CD4-positive, alpha-beta T cell treated with Interleukin-6 at 100 ng/mL for 8 hours (primary cell): ENCODE measurements at places on chromosomes 13 and 19.
A peak's percentile ranks its signal among the peaks of the same experiment; 100 is the strongest.

- DNase-seq, result no peak
These were observed 8.5 kb downstream of the ACTMAP start for GRCh38 chr19:40741527-40742390.

- no peak for DNase-seq
These were observed 207.6 kb upstream of the SERP2 start for GRCh38 chr13:44165889-44166496.

- no peak for DNase-seq
These were observed 892 bp downstream of the TRIR start for GRCh38 chr19:12733369-12734214.

DNA sequence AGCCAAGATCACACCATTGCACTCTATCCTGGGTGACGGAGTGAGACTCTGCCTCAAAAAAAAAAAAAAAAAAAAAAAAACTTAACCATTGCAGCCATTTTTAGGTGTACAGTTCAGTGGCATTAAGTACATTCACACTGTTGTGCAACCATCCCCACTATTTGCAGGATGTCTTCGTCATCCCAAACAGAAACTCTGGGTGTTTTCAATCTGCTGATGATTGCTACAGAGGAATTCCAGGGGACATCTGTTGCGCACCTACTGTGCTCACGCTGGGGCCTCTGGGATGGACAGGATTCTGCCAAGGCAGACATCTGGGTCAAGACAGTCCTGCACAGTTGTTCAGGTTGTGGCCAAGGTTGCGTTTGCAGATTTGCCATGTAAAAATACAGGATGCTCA, 2.4 kb upstream of the APOC4 start:
- no peak for DNase-seq

DNA sequence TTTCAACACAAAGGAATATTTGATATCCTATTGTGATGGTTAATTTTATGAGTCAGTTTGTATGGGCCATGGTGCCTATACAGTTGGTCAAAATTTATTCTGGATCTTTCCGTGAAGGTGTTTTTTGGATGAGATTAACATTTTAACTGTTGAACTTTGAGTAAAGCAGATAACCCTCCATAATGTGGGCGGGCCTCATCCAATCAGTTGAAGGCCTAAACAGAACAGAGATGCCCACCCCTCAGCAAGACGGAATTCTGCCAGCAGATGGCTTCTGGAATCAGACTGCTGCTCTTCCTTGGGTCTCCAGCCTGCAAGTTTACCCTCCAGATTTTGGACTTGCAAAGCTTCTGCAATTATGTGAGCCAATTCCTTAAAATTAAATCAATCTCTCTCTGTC, 16.0 kb downstream of the CSNK1A1L start:
- no peak for DNase-seq

GRCh38 chr13:80454245-80454644, 113.3 kb upstream of the SPRY2 start:
- DNase-seq, result no peak

DNA sequence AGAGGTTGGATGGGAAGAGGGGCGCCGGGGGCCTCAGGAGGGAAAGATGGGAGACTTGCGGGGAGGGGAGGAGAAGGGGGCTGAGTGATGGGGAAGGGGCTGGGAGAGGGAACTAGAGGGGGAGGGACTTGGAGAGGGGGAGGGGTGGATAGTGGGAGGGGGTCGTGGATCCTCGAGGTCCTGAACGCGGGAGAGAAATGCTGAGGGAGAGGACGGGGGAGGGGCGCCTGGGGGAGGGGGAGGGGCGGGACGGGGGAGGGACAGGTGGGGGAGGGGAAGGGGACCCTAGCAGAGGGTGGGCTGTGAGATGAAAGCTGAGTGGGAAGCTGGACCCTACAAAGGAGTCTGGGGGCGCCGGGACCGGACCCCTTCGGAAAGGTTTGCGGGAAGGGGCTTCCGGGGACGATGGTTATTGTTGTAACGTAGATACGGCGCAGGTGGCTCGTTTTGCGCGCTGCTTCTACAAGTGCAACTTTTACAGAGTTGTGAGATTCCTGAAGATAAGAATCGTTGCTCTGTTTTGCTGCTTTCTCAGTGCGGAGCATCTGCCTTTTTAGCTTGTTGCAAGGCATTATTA, 418 bp downstream of the ZNF444 start:
- no peak for DNase-seq

- no peak for DNase-seq
These were observed 225.8 kb upstream of the IRS2 start for GRCh38 chr13:110012102-110012739.

DNA sequence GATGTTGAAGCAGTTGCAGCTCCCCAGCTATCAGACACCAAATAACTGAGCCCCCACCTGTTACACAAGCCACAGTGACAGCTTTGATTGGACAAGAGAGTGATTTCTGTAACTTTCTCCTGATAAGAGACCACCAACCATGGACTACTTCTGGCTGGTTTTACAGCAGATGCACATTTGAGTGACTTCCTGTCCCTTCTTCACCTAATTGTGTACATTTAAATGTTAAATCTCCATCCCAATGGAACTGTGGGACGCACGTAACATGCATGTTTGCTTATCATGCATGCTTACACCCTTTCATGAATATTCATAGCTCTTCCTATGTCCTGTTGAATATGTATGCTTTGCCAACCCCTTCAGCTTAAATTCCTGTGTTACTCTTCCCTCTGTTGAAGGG, 6.0 kb upstream of the TNFSF11 start:
- DNase-seq, result no peak

GRCh38 chr19:38020311-38020710, 113.3 kb downstream of the SIPA1L3 start:
- no peak for DNase-seq

- DNase-seq, result no peak
These were observed 438.6 kb downstream of the COG6 start for GRCh38 chr13:40094056-40094455.

DNA sequence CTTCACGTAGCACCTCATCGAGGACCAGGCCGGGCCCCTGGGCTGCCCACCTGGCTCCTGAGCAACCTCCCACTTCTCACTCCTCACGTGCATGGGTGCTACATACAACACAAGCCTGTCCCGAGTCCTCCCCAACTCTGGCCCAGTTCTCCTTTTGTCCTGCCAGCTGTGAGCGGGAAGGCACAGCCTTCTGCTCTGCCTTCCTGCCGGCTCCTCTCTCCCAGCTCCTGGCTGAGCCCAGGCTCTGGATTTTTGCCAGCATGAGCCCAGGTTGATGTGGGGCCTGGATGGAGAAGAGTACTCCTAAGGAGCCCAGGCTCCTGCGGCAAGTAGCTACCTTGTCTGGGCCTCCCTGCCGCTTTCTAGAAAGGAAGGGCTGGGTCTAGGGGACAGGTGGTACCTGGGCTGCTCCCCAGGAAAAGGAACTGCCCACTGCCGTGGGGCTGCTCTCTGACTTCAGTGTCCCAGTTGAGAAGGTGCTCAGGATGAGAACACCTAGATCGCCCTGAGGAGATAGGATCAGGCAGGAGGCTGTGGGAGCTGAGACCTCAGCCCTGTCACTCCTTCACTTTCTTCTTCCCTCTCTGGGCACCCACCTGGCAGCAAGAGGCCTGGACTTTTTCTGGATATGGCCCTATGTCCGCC, 23.6 kb downstream of the LYL1 start:
- no peak for DNase-seq

DNA sequence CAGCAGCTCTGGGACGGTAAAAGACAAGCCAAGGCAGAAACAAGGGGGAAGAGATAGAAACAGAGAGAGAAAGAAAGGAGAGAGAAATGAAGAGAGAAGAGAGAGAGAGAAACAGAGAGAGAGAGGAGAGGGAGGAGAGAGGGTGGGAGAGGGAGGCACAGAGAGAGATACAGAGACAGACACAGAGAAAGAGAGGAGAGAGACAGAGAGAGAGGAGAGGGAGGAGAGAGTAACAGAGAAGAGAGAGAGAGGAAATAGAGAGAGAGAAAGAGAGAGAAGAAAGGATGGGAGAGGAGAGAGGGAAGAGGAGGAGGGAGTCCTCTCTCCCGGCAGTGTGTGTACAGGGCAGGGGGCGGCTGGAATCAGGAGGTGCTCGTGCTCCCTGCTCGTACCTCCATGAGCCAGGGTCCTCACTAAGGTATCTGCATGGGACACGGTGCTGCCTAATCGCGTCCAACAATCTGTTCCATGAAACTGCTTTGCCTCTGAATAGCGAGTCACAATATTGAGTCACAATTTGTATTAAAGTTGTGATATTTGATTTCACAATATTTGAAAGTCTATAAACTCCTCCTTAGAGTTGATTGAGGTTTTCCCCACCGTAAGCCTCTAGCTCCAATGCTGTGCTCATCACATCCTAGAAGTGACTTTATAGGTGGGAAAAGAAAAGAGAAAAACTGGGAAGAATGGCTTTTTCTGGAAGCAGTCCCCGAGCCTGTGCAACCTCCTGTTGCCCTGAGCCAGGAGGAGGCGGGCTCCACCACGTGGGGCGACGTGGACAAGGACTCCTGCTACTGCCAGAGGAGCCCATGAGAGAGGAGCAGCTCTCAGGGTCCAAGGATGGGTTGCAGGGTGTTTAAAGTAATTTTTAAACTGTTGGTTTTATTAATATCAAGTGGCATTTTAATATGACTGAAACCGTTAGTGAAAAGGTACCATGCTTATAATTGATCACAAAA, 81.7 kb upstream of the ARHGEF7 start:
- no peak for DNase-seq

GRCh38 chr13:45521297-45521696, 56.6 kb downstream of the COG3 start:
- DNase-seq, result no peak

- DNase-seq, result no peak
These were observed 50.8 kb downstream of the STK24 start for GRCh38 chr13:98526182-98526512.

- DNase-seq, result peak; percentile 18
These were observed at the start of gene CLIP3 for GRCh38 chr19:36032251-36033104. CLIP3 (minus strand) TSS chr19:36032873; CDS start chr19:36032357, 516 bp downstream.

DNA sequence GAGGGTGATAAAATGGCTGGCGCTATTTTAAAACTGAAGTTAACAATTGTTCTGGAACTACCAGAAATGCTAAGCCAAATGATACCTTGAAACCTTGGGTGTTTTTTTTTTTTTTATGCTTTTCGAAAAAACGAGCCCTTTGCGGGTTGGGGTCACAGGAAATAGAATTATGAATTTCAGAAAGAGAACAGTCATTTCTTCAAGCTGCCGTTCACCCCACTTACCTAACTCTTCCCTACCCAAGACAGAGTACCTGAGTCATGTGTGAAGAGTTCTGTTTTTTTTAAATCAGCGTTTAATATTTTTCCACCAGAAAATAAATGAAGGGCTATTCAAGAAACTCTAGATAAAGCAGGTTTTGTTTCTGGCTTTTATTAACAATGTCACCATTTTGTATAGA, 35.3 kb downstream of the KLF2 start:
- peak; percentile 26 for DNase-seq

- DNase-seq, result peak; percentile 64
These were observed 42.0 kb downstream of the KLF2 start for GRCh38 chr19:16366433-16367260.

DNA sequence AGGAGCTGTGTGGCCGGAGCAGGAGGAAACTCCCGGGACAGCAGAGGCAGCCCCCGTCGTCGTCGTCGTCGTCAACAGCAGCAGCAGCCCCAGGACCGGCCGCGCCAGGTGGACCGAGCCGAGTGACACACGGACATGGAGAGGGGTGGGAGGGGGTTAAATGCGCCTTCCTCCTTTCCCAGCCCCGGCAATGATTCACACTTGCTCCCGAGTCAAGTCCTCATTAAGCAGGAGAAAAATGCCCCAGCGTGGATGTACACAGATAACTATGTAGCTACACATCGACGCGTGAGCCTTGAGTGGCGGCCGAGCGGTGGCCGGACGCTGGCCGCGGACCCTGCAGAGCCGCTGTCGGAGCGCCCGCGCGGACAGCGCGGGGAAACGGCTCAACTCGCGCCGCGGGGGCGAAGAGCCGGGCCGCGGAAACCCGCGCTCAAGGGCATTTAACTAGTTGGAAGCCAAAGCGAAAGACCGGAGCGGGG, 645 bp downstream of the UBL3 start:
- DNase-seq, result peak; percentile 4

DNA sequence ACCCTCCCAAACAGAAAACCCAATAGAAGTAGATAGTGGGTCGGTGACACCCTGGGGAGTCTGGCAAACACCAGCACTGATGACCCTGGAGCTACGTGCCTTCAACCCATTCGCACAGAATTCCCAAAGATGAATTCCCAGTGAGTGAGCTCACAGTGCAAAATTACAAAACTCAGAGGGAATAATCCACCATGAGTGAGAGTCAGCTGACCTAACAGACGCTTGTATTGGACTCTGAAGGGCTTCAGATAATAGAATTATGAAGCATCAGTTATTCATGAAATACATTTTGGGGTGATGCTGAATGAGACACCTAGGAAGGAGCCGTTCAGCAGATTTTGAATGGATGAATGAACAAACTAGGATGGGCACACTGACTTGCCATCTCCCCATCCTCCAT, 40.2 kb downstream of the KCNC3 start:
- DNase-seq, result no peak

DNA sequence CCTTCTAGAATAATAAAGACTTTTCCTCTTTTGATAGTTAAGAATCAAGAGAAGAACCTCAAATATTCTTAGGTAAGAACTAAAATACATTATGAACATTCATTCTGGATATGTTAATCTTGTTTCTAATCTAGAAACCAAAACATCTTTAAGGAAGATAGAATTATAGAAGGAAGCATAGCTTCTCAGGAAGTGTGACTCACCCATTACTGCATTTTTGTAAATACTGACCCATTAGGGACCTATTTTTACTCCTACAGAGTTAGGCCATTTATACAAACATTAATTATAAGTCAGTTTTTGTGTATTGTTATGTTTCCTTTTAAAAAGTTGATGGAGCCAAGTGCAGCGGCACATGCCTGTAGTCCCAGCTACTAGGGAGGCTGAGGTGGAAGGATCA, 147.1 kb downstream of the NUFIP1 start:
- DNase-seq, result no peak

GRCh38 chr13:82356667-82357410, 1525.4 kb downstream of the SLITRK1 start:
- no peak for DNase-seq

DNA sequence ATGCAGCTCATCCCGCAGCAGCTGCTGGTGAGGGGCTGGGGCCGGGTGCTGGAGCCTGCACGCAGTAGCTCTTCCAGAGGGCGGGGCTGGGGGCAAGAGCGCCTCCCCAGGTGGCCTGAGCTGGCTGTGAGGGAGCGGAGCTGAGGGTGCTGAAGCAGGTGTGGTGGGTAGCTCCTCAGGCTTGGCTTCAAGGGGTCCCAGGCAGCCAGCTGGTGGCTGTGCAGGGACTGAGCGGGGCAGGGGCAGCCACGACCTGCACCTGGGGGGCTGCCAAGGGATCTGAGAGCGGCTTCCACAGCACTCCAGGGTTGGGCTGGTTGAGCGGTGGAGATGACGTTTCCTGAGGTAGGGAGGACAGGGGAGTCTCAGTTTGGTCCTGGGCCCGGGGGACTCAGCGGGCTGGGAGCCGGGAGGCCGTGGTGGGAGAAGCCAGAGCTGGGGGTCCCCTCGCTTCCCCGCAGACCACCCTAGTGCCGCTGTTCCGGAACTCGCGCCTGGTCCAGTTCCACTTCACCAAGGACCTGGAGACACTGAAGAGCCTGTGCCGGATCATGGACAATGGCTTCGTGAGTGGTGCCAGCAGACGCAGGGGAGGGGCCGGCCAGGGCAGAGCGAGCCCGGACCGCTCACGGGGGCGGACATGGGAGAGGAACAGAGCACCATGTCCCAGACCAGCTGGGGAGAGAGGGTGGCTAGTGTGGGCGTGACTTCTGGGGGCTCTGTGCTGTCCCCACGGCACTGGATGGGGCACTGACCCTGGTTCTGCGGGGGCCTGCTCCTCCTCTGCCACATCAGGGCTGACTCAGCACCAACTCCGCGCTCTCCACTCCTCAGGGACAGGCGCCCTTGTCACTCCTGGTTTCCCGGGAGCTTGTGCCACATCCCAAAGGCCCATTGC, 7.4 kb downstream of the PTOV1 start:
- no peak for DNase-seq

GRCh38 chr13:46624353-46624752, 71.4 kb downstream of the LRCH1 start:
- no peak for DNase-seq
